ENCODE measurements at places on chromosomes 5 and 9.
A peak's percentile ranks its signal among the peaks of the same experiment; 100 is the strongest.

GRCh38 chr9:82308836-82309235 is 320.3 kb downstream of the SPATA31D1 start:
- no peak for DNase-seq

- peak; percentile 64 for DNase-seq
Measured at GRCh38 chr5:148805326-148806290, 20.8 kb upstream of the ADRB2 start.

- no peak for DNase-seq
Measured at GRCh38 chr9:38406476-38407186, 14.1 kb downstream of the ALDH1B1 start.

DNA sequence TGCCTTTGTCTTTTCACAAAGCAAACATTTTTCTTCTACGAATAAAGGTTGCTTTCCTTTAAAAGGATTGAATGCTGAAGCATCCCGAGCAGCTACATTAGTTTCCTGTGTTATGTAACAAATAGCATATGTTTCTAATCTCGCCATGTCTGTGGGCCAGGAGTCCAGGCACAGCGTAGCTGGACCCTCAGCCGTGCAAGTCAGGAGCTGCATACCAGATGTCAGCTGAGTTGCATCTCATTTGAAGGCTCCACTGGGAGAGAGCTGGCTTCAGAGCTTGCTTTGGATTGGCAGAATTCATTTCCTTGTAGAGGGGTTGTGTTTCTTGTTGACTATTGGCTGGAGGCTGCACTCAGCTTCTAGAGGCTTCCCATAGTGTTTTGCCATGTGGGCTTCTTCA is 16.0 kb upstream of the GOLPH3 start:
- DNase-seq, result no peak

- no peak for DNase-seq
Measured at GRCh38 chr9:68489646-68490045, 51.0 kb downstream of the TMEM252 start.

DNA sequence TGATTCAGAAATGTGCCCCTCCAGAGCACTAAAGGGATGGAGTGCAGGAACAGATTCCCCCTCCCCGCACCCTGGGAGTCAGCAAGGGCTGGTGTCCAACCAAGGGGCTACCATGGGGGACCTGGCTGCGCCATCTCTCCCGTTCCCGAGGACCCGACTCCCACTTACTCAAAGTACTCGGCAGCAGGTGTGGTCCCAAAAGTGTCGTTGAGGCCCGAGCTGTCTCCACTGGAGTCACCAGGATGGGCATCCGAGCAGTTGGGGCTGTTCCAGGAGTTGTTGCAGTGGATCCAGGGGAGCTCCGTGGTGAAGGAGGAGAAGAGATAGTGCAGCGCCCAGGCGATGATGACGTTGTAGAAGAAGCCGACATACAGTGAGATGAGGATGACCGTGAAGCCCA is 12.9 kb downstream of the SLC6A3 start:
- no peak for DNase-seq

DNA sequence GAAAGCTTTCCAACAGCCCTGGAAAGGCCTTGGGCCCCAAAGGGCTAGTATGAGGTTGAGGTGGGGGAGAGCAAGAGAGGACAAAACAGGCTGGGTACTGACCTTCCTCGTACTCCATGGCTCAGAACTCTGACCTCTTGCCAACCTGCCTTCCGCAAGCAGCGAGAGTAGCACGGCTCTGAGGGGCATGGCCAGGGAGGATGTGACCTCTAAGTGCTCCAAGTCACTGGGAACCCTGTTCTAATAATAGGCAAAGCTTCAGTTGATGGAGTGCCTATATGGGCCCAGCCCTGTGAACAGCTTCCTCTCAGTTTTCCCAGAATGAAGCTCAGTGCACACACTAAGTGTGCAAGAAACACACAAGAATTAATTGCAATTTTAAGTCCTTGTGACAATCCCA is 127.6 kb upstream of the GABRP start:
- no peak for DNase-seq

GRCh38 chr9:38063363-38063707 is 5.7 kb downstream of the SHB start:
- DNase-seq, result no peak

DNA sequence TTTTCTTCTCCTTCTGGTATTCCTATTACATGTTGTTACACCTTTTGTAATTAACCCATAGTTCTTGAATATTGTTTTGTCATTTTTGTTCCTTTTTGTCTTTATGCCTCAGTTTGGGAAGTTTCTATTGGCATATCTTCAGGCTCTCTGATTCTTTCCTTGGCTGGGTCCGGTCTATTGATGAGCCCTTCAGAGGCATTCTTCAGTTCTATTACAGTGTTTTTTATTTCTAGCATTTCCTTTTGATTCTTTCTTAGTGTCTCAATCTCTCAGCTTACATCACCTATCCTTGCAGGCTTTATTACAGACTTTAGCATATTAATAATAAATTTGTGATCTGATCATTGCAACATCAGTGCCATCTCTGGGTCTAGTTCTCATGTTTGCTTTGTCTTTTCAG is 33.8 kb downstream of the PHF2 start:
- no peak for DNase-seq

GRCh38 chr5:133353741-133354140 is 258.6 kb downstream of the FSTL4 start:
- no peak for DNase-seq
